ENCODE measurements at places on chromosomes 3 and 15. TPM values are rescaled to one million over a fixed set of nuclear protein-coding genes. Genes with fewer than 3 reads are reported as not detected.

CLDN16 gene
- not detected for total RNA-seq

CKMT1A gene
- not detected for total RNA-seq

SKOR1 gene
- 0.13 TPM for total RNA-seq

PARP15 gene
- total RNA-seq: under 0.01 TPM

ANKUB1 gene
- not detected for total RNA-seq

SUSD5 gene
- 8.1 TPM for total RNA-seq

SLC12A6 gene
- 13.7 TPM for total RNA-seq

DNASE1L3 gene
- total RNA-seq: not detected

FILIP1L gene
- total RNA-seq: 42.7 TPM

CHRNA3 gene
- total RNA-seq: not detected

CTXN2 gene
- total RNA-seq: not detected

CHST13 gene
- total RNA-seq: not detected

VWA5B2 gene
- total RNA-seq: not detected

TERC gene
- total RNA-seq: 424 TPM

LMAN1L gene
- not detected for total RNA-seq

DIPK2A gene
- total RNA-seq: 28.3 TPM

SCG5 gene
- 24.4 TPM for total RNA-seq

ISLR gene
- 64.9 TPM for total RNA-seq

RHOV gene
- not detected for total RNA-seq

VEPH1 gene
- total RNA-seq: 46.0 TPM
